T-cell (primary cell): ENCODE measurements at places on chromosomes 6 and 20. TPM values are rescaled to one million over a fixed set of nuclear protein-coding genes. Genes with fewer than 3 reads are reported as not detected.

ADGB gene
- total RNA-seq = not detected

SEMG1 gene
- not detected for total RNA-seq

MUCL3 gene
- total RNA-seq = 0.09 TPM

CAGE1 gene
- total RNA-seq = 0.09 TPM

PRDM1 gene
- total RNA-seq = 21.9 TPM

SLC17A3 gene
- 0.76 TPM for total RNA-seq

DNMT3B gene
- 1.7 TPM for total RNA-seq

DLK2 gene
- 1.4 TPM for total RNA-seq

SYTL3 gene
- total RNA-seq = 16.8 TPM

TUBE1 gene
- 40.9 TPM for total RNA-seq

EFCAB8 gene
- 0.80 TPM for total RNA-seq

FAM217A gene
- not detected for total RNA-seq

SRXN1 gene
- 4.9 TPM for total RNA-seq

CSNK2A1 gene
- total RNA-seq = 73.7 TPM

IL17A gene
- not detected for total RNA-seq

CDYL gene
- total RNA-seq = 28.2 TPM
